NCI-H1694 treated with DMSO at 0.1 percent for 48 hours (cell line): ENCODE measurements at places on chromosomes 1 and 21.
A peak's percentile ranks its signal among the peaks of the same experiment; 100 is the strongest.

DNA sequence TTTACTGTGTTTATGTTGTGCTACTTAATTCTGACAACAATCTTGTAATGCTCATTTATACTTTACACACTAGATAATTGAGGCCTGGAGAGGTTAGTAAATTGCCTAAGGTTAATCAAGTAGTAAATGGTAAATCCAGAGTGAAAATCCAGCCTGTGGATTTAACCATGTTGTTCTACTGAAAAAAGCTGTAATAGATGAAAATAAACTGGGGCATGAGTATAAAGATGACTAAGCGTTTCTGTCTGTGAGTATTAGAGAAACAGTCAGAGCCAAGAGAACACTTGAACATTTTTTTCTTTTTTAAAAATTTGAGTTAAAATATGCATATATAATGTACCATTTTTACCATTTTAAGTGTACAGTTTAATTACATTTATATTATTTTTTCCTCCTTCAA, 47.9 kb upstream of the LEPR start:
- DNase-seq: no peak

DNA sequence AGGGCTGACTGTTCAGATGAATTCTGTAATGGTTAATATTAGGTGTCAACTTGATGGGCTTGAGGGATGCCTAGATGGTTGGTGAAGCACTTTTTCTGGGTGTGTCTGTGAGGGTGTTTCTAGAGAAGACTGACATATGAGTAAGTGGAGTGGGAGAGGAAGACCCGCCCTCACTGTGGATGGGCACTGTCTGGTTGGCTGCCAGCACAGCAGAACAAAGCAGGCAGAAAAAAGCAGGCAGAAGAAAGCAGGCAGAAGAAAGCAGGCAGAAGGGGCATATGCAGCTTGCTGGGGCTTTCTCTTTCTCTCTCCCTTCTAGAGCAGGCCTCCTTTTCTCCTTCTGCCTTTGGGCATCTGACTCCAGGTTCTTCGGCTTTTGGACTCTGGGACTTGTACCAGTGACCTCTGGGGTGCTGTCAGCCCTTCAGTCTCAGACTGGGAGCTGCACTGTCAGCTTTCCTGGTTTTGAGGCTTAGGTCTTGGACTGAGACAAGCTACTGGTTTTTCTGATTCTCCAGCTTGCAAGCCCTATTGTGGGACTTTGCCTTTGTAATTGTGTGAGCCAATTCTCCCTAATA, 42.9 kb upstream of the CD2 start:
- DNase-seq: peak; percentile 70

DNA sequence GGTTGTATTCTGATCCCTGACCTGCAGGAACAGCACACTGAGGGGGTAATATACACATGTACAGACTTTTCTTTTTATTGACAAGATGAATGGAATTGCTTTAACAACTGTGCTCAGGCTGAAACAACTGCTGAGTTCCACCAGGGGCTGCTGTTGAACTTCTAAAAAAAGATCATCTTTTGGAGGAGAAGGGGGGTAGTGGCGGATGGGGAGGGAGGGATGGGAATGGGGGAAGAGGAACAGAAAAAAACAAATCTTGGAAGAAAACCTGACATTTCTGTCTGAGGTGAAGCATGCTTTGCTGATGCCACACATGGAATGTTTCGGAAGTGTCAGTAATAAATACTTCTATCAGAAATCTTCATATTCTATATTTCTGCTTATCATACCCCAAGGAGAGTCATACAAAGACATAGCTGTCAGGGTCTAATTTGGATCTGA, 75.0 kb downstream of the RWDD3 start:
- peak; percentile 75 for DNase-seq

GRCh38 chr1:152392909-152393308, 21.2 kb downstream of the CRNN start:
- DNase-seq: no peak

GRCh38 chr21:27776925-27777553, 810.2 kb upstream of the ADAMTS5 start:
- DNase-seq: no peak

DNA sequence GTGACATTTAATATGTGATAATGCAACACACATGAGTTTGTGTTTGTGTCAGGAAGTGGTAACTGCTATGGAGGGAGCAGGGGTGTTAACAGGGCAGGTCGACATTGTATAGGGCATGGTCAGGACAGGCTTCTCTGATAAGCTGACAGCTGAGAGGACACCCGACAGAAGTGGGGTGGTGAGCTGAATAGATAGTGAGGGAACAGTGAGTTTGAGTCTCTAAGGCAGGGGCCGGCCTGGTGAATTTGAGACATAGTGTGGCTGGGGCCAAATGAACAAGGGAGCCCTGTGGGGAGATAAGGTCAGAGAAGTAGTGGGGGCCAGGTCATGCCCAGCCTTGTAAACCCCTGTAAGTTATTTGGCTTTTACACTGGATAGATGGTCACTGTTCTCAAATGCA, 217.4 kb upstream of the KIAA0040 start:
- no peak for DNase-seq

DNA sequence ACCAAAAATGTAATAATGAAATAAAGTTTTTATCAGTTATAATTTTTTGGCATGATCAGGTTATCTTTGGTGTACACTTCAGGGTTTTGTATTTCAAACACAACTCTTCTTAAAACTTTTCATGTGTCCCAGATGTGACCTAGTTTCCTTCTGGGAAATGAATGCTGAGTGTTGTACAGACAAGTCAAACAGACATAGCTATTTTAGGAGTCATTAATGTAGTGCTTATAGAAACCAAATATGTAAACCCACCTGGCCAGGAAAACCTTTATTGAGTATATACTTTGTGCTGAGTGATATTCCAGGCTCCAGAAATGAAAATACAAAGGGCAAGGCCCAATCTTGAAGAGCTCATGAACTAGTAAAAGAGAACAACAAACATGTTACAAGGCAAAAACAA, 25.9 kb upstream of the HOOK1 start:
- no peak for DNase-seq
